Activated CD4-positive, alpha-beta memory T cell treated with anti-CD3 and anti-CD28 coated beads, Interleukin-2, amount 10 ng/mL, durations not matched to agents 7 days and 5 days (primary cell): ENCODE measurements at places on chromosomes 2 and 18.

- no peak for DNase-seq
These were observed 179.4 kb downstream of the INHBB start for GRCh38 chr2:120525056-120526046.

- no peak for DNase-seq
These were observed 14.6 kb downstream of the MRPL35 start for GRCh38 chr2:86213699-86214502.

- DNase-seq, result no peak
These were observed 23.7 kb upstream of the COL5A2 start for GRCh38 chr2:189203177-189203799.

DNA sequence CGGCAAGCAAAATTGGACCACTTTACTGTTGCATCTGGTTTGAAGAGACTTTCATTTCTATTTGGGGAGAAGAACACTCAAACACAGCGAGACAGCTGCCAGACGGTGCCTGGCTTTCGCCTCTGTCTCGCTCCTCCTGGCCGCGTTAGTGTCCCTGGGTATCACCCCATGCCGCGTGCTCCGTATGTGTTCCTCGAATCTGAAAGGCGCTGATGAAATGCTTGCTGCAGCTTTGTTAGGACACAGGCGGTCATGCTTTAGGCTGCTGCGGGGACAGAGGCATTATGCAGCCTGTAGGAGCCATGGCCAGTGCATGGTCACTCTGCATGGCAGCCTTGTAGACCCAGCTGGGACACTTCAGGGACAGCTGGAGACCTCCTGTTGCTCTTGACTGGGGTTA is 53.9 kb downstream of the LDLRAD4 start:
- DNase-seq, result no peak
